ENCODE measurements at places on chromosomes 1 and 21.
A peak's percentile ranks its signal among the peaks of the same experiment; 100 is the strongest.

DNA sequence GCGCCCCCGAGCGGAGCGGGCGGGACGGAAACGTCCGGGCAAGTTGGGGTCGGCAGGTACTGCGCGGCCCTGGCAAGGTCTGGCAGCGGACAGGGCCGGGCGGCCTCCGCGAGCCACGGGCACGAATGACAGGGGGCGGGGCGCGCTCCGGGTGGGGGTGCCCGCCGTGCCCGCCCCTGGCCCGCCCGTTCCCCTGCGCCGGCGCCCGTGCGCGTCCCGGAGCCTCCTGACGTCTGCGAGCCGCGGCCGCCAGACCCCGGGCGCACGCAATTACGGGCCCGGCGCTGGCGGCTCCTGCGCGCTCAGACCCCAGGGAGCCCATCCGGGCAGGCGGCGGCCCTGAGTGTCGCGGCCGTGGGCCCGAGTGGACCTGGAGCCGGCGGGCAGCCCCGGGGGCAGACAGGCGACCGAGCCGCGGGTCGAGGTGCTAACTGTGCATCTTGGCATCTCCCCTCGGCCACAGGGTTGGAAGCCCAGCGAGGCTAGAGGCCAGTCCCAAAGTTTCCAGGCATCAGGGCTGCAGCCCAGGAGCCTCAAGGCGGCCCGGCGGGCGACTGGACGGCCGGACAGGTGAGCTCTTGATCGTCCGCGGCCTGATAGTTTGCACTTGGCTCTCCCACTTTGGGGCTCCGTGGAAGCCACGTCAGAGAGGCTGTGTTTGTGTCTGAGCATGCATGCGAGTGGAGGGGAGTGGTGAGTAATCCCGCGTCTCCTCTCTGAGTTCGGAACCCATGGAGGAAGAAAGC is 918 bp downstream of the MIB2 start:
- DNase-seq, result no peak

GRCh38 chr1:167059045-167059808 is 30.9 kb downstream of the GPA33 start:
- peak; percentile 39 for DNase-seq

GRCh38 chr1:39163469-39163868 is 41.0 kb upstream of the MACF1 start:
- no peak for DNase-seq

GRCh38 chr1:30536530-30536929 is 186.9 kb downstream of the MATN1 start:
- DNase-seq, result no peak

- DNase-seq, result no peak
Observed at GRCh38 chr21:39502631-39503030, 50.9 kb downstream of the SH3BGR start.

- no peak for DNase-seq
Observed at GRCh38 chr1:84759756-84760155, 69.5 kb upstream of the SSX2IP start.

DNA sequence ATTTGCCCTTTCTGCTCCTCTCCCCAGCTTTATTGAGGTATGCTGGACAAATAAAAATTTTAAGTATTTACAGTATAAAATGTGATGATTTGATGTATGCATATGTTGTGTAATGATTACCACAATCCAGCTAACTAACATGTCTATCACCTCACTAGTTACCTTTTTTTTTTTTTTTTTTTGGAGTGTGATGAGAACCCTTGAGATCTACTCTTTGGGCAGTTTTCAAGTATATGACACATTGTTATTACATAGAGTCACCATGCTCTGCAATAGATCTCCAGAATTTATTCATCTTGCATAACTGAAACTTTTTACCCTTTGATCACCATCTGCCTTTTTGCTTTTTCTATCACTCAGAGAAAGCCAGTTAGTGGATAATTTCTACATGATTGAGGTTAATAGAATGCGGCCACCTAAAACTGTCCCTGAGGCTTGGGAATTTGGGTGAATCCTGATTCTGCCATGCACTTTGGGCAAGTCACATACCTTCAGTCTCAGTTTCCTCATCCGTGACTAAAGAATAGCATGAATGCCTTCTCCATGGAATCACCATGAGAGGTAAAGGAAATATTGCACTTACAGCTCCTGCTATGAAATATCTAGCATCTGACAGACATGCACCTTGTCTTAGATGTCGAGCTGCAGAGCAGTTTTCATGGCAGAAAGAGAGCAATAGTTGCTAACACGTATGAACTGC is 295.2 kb downstream of the DISC1 start:
- no peak for DNase-seq

- no peak for DNase-seq
Observed at GRCh38 chr1:206529425-206529824, 22.1 kb downstream of the RASSF5 start.

- no peak for DNase-seq
Observed at GRCh38 chr1:181984006-181984405, 77.5 kb downstream of the ZNF648 start.

DNA sequence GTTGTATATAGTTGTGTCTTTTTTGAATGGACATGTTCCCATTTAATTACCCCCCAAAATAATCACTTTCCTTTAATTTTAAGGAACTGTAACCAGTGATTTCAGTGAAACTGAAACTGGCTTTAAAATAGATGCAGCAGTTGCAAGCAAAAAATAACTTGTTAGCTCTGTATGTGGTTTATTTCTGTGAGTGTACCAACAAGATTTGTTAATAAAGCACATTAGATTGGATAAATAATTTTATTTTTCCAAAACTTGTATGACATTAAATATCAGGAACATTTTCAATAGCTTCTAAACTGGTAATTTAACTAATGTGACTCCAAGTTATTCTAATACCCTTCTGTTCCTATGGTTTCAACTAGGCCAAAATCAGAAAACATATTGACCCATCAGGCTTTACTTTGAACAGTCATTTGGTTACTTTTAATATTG is 184.3 kb upstream of the CACYBP start:
- DNase-seq, result no peak

GRCh38 chr1:196608390-196609369 is at the start of gene KCNT2:
Gene KCNT2 (minus strand): TSS chr1:196608440. CDS start chr1:196608309, 131 bp downstream.
- no peak for DNase-seq

DNA sequence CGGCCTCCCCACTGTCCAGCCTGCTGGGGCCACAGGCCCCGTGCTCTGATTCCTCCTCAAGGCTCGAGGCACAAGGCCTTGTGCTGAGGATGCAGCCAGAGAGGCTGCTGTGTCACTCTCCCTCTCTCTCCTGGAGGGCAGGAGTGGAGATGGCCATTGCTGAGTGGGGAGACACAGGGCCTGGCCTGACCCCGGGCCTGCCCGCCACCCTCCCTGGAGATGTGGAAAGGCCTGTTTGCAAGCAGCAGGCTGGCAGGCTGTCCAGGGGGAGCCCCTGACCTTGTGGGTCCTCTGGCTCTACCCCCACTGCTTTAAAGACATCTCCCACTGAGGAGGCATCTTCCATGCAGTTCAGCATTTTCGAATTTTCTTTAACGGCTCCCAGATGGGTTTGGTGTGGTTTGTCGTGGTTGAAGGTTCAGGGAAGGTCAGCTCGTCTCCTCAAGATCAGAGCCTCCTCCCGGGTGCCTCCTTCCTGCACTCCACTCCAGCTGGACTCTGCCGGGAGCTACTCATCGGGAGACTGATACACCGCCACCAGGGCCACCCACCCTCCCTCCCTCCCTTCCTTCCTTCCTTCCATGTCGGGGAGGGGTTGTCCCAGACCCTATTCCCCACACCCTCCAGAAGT is 69.1 kb downstream of the SPSB1 start:
- no peak for DNase-seq

GRCh38 chr21:36858320-36858957 is 108.0 kb downstream of the HLCS start:
- DNase-seq, result no peak

GRCh38 chr1:32965251-32965747 is 690 bp upstream of the RNF19B start:
- DNase-seq, result no peak

DNA sequence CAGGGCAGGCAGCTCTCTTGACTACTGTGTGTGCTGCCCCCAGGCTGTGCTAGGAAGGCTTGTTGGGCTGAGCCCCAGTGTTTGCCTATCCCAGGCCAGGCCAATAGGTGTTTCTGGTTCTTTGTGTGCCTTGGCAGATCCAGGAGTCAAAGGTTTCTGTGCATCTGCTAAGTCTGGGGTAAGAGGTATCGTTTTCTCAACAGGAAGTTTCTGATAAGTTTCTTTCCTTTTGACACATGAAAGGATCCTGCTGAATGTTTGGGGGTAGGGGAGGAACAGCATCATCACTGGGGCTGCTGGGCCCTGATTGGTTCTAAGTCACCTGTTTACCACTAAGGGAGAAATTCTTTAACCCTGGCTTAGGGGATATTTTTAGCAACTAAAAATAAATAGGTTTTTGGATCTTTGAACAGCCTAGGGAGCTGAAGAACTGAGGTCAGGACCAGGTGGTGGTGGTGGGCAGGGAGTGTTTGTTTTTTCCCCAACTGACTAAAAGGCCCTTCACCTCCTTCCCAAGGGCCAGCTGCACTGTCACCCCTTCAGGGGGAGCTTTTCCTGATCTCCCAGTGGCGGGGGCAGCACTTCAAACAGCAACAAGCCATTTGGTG is 85.1 kb downstream of the KCNN3 start:
- DNase-seq, result peak; percentile 24

GRCh38 chr1:199551967-199552565 is 475.4 kb upstream of the NR5A2 start:
- DNase-seq, result no peak

DNA sequence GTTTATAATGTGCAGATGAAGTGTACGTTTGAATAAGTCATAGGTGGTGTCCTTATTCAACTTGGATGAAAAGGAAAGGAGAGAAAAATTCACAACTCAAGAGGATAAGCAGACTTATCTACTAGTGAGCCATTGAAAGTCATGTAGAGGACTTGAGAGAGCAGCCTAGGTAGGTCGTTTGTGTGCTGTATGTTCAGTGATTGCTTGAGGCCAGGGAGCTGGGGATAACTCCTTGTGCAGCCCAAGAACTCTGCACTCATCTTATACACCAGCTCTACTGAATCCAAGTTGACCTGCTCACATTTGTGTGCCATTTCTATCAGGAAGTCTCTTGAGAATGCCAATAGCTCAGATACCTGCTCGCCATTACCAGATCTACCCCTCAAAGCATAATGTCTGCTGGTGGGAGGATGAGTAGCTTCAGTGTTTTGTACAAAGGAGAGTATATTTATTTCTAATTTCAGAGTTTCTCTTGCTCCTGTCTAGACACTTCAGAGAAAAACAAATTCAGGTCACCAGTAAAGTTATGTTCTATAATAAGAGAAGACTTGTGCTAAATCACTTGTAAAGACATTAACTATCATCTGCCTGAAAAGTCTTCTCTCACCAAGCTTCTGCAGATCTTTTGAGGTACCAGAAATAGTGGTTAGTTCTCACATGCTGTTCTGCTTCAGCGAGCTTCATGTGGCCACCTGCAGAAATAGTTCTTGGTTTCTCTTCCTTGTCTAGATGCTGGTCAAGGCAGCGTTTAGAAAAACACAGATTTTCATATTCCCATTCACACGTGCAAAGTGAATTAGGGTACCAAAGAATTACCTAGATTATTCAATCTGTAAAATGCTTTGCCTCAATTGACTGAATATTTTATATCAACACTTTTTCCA is 10.8 kb downstream of the S1PR1 start:
- DNase-seq, result no peak

DNA sequence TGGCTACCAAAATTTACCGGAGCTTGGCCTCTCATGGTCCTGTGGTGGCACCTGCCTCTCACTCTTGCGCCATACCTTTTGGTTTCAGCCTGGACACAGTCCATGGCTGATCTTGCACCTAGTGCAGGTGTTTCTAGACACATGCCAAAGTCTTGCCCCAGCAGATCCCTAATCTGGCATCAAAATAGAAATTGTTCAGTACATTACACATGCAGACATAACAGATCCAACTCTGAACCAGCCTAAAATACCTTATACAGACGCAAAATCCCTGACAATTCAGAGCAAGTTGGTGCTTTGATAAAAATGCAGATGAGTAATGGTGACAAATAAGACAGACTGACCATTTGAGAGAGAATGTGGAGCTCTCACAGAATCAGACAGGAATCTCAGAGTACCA is 44.1 kb downstream of the NGF start:
- no peak for DNase-seq

- DNase-seq, result no peak
Observed at GRCh38 chr1:248596615-248597014, 885 bp downstream of the OR2T10 start.

DNA sequence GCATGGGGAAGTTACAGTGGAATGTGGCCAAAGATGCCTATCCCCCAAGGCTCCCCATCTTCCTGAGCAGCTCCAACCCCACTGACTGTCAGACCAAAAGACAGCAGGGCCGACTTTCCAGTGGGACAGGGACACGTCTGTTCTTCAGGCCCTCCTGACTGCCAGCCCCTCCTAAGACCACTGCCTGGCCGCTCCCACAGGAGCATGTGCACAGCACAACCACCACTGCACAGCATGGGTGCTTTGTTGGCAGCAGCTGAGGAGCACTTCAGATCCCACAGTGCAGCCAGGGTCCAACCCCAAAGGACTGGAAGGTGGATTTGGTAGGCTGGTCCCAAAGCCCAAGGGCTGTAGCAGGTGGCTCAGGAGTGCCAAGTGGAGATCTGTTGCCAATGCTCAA is 648.3 kb upstream of the BRINP3 start:
- no peak for DNase-seq

- no peak for DNase-seq
Observed at GRCh38 chr1:23591460-23592208, 32.3 kb upstream of the ID3 start.

- DNase-seq, result no peak
Observed at GRCh38 chr1:167221126-167221737, 546 bp downstream of the POU2F1 start.
